Stimulated activated naive CD8-positive, alpha-beta T cell treated with anti-CD3 and anti-CD28 coated beads, Interleukin-15, Interleukin-2, amounts not matched to agents 100 U/mL and 50 U/mL, for 24 hours (primary cell): ENCODE measurements at places on chromosomes 2 and 18.

DNA sequence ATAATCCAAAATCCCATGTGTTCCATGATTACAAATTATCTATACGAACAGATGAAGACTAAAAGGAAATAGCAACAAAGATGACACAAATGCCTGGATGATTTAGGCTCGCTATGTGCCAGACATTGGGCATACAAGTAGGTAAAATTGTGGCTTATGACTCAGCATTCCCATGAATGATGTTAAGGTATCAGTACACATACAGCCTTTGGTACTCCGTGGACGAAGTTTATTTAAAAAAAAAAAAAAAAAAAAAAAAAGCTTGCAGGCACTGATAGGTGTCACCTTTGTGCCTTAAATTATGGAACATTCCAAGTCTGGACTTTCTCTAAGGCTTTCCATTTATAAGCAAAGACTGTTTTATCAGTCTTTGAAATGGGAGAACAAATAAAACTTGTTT is 2.7 kb downstream of the CHAC2 start:
- no peak for DNase-seq

DNA sequence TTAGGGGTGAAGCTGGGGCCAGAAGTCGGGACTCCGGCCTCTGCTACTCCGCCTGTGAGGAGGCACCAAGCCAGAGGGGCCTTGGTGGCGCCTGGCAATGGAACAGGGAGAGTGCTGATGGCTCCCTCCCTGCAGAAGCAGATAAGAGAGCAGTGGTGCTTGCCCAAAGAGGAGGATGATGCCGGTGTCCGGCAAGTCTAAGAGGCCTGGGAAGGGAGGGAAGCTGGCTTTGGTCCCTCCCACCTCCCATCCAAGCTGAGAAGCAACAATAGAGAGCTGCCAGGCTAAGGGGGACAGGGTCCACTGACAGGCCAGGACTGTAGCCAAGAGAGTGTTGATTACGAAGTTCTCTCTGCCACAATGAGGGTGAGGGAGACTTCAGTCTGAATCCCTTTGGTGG is 479.5 kb downstream of the TNS1 start:
- no peak for DNase-seq

DNA sequence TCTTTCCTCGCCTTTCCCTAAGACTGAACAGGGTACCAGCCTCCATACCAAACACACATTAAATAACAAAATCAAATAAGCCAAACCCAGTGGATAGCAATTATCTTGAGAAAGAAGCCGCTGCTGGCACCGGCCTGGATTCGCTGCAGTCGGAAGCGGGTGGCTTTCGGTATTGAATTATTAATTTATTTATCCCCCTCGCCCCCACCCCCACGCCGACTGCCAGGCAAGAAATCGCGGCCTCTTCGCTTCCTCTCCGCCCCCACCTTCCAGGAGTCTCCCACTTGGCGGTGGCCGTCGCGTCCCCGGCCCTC is 370 bp upstream of the ZNF804A start:
- DNase-seq = no peak

- no peak for DNase-seq
Measured at GRCh38 chr2:226782092-226782713, 17.4 kb downstream of the IRS1 start.
